Glutamatergic neuron (in vitro differentiated cells): ENCODE measurements at places on chromosomes 7 and 10.

- no peak for DNase-seq
Observed at GRCh38 chr10:115860182-115861107, 412.6 kb downstream of the GFRA1 start.

DNA sequence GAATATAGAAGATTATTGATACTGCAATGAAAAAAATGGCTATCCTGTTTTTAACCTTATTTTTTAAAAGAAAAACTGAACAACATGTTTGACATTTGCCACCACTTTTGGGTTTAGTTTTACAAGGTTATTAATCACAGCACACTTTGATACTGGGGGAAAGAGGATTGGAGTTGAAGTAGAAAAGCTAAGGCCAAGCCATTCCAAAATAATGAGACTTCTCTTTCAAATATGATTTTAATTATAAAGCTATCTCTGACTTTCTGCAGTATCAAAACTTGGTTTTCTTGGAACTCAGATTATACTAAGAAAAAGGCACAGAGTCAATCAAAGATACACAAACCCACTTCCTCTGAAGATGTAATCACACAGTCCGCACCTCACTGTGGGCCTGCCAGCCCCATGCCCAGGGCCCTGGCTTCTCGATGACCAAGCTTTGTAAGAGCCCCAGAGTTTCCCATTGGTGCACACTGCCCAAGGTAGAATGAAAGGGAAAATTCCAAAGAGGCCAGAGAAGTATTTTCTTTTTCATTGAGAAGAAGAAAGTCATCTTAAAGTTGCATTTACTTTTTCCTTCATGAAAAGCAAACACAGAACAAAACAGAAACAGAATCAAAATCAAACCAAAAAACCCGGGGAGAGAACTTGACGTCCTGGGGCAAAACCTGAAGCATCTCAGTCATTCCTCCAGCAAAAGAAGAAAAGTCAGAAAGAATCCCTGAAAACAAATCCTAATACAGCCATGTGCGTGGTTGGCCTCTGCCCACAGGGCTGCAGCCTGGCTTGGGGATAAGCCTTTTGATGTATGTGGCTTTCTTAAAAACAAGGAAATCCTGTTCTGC, 187.7 kb upstream of the KLF6 start:
- no peak for DNase-seq

DNA sequence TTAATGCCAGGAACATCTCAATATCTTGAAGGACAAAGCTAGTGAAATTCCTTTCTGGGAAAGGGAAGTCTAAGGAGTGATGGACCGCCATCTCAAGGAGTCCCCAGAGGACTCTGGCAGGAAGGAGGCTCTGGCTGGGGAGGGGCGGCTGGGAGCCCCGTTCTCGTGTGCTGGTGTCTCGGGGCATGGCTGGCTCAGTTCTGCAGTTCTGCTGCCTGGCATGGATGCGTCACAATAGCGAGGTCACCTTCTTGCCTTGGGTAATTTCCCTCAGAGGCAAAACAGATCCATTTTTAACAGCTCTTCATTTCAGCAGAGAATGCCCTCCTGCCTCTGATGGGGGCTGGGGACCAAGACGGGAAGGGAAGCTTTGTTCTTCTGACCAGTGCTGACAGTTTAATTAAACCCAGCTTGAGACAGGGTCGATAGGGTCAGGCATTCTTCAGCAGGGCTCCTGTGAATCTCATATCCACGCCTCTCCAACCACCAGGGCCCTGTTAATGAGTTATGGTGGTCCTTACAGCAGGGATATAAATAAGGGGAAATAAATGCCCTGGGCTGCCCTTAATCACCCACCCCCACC, 35.7 kb downstream of the SLIT1 start:
- DNase-seq = no peak

DNA sequence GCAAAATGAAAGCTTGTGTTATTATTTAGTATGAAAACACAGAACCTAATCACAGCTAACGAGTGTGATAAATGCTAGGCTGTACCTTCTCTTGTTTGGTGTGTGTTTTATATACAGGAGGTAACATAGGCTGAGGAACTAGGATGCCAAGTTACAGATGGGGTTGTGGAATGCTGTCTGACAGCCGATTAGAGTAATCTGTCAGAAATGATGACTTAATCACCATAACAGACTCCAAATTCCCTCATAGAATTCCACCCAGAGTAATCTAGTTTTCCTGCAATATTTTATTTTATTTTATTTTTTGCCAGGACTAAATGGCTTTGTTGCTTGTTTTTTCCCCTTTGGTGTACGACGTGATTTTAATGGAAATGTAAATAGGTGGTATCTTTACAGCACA, 221.2 kb downstream of the CELF2 start:
- no peak for DNase-seq

DNA sequence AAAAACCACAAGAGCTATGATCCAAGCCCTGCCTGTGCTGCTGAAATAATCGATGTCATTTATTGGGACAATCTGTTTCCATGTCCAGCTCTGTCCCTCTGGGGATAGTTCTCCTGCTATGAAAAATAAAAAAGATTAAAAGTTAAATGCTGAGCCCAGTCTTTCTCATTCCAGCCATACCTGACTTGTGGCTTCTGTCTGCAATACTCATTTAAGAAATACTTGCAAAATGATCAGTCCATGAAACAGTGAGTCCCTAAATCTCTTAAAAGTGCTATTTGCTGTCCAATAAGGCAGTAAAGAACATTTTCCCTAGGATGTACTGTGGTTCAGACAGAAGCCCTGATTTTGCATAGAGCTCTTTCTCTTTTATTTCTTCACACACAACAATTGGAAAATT, 91.7 kb downstream of the SLC16A9 start:
- no peak for DNase-seq

DNA sequence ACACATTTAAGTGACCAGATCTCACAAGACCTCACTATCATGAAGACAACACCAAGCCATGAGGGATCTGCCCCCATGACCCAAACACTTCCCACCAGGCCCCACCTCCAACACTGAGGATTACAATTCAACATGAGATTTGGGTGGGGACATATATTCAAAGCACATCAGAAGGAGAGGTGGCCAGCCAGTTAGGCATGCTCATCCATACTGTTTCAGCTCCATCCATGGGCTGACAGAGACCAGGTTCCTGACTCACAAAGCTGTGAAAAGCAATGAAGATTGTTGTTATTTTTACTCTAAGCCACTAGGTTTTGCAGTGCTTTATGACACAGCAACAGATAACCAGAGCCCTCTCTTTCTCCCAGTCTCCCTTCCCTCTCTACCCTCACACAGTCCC, 36.0 kb downstream of the C10orf71 start:
- no peak for DNase-seq

GRCh38 chr7:2299131-2299829, 15.0 kb downstream of the SNX8 start:
- no peak for DNase-seq

- DNase-seq = no peak
Observed at GRCh38 chr10:121695731-121696464, 97.7 kb upstream of the FGFR2 start.

- DNase-seq = no peak
Observed at GRCh38 chr7:3592401-3593134, 291.5 kb downstream of the SDK1 start.

GRCh38 chr7:88117325-88117724, 102.5 kb downstream of the SRI start:
- no peak for DNase-seq

DNA sequence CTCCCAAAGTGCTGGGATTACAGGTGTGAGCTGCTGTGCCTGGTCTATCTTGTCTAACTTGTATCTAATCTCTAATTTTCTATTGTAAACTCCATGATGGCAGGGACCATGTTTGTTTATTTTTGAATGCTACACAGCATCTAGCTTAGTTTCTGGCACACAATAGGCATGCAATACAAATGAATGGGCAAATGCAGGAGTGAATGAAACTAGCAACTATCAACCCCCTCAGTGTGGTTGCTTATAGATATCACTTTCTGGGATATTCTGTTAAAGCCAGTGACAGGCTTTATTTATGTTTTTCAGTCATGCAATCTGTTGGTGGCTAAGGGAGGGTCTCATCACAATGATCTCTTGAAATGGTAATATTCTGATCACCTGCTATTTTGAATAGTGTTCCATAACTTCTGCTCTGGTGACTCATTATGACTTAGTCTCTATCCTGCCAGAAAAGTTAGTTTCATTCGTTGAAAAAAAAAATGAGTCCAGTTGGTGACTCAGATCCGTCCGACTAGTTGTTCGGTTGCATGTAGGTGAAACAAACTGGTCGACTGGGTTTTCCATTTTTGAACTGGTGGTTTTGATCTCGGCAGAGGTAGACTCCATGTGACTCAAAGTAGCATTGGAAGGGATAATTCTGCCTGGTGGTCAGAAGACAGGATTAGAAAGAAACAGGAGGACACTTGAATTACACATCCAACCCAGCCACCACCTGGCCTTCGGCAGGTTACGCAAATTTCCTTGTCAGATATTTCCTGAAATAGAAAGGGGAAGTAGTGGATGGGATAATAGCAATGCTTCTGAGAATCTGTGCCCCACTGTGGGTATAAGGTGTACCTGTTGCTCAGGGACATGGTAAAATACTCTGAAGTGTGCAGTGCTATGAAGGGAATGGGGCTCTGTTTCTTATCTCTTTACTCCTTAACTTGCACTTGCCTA, 76.8 kb downstream of the GATA3 start:
- DNase-seq = no peak

GRCh38 chr7:2244404-2244995, 2.5 kb downstream of the NUDT1 start:
- DNase-seq = no peak

DNA sequence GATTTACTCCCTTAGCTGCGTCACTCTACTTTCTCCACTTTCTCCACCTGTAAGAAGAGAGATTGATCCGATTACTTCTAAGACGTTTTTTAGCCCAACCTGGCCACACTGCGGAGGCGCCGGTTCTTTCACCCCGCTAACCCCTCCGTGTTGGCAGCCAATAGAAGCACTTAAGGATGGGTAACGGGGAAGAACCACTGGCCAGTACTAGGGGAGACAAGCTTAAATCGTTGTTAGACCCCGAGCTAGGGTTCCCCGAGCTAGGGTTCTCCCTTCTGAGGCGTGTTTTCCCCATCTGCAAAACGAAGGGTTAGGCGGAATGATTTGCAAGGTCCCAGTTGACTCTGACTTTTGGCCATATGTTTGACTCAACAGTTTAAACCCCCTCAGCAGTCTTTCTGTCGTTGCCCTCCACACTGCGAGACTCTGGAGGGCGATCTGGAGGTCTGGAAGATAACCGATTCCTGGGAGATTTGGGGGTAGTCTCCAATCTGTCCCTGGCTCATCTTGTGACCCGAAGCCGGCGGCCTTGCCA, 644 bp downstream of the UMAD1 start:
- DNase-seq = no peak

DNA sequence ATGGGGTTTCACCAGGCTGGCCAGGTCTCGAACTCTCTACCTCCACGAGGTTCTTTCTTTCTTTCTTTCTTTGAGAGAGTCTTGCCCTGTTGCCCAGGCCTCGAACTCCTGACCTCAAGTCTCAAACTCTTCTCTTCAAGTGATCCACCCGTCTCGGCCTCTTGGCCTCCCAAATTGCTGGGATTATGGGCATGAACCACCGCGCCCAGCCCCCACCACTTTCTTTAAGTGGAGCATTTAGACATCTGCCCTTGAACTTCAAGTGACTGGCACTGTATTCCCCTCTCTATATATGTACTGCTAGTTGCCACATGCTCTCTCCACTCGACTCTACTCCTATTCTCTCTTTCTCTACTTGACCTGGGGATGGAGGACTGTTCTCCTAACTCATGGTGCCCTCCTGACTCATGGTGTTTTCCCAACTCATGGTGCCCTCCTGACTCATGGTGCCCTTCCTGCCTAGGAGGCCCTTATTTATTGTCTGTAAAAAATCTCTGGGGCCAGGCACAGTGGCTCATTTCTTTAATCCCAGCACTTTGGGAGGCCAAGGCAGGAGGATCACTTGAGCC, 19.3 kb upstream of the ACHE start:
- no peak for DNase-seq

DNA sequence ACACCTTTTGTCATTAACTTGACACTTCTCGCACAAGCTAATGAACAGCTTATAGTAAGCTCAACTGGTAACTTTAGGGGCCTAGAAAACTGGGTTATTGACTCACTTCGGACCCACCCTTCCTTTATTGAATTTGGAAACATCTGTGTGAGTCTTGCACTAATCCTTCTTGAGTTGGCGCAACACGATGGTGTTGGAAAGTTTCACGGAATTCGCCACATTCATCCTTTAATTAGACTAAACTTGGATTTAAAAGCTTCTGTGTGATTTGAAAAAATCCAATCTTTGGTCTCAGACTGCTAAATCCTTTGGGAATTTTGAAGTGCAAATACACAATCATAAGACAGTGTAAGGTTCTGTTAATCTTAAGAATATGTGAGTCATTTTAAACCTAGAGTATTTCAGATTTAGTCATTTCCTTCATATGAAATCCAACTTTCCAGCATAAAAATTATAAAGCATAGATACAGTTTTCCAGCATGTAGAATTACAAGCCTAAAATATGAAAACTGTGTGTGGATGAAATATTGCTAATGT, 15.1 kb downstream of the FZD8 start:
- no peak for DNase-seq

DNA sequence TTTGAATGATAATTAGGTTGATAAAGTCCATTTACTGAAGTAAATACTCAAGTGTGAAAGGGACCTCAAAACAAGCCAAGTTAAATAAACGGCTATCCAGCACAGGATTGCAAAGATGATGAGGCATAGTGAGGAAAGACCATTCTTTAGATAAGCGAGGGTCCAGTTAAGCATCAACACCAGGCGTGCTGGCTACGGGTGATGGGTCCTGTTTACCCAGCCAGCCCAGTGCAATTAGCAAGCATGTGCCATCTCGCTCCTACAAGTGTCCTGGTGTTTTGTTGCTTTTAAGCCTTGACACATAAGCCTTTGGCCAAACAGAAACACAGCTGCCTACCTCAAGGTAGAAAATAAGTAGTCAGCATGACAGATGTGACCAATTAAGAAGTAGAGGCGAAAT, 7.1 kb downstream of the NEBL start:
- no peak for DNase-seq

DNA sequence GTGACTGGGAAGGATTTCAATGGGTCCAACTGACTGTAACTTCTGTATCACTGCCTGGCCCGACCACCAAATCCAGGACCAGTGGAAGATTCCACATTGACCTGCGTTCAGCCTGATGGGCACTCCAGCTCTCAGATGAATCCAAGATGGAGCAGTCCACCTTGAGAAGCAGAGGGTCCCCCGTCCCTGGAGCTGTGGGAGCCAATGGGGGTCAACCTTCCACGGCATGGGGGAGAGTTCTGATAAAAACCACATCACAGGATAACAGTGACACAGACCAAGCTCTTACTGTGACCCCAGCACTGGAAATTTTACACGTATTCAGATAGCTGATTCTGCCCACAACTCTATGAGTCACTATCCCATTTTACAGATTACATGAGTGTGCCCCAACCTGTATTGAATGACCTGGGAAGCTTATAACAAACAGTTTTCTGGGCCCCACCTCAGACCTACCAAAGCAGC, 11.2 kb downstream of the ZCCHC24 start:
- no peak for DNase-seq
